Lower lobe of right lung (tissue), 2 donors: ENCODE measurements at places on chromosomes 4 and X. TPM values are rescaled to one million over a fixed set of nuclear protein-coding genes. Genes with fewer than 3 reads are reported as not detected.

The EFHC2 gene
- 2.5 TPM for total RNA-seq

The CT45A10 gene
- total RNA-seq = not detected

DNA sequence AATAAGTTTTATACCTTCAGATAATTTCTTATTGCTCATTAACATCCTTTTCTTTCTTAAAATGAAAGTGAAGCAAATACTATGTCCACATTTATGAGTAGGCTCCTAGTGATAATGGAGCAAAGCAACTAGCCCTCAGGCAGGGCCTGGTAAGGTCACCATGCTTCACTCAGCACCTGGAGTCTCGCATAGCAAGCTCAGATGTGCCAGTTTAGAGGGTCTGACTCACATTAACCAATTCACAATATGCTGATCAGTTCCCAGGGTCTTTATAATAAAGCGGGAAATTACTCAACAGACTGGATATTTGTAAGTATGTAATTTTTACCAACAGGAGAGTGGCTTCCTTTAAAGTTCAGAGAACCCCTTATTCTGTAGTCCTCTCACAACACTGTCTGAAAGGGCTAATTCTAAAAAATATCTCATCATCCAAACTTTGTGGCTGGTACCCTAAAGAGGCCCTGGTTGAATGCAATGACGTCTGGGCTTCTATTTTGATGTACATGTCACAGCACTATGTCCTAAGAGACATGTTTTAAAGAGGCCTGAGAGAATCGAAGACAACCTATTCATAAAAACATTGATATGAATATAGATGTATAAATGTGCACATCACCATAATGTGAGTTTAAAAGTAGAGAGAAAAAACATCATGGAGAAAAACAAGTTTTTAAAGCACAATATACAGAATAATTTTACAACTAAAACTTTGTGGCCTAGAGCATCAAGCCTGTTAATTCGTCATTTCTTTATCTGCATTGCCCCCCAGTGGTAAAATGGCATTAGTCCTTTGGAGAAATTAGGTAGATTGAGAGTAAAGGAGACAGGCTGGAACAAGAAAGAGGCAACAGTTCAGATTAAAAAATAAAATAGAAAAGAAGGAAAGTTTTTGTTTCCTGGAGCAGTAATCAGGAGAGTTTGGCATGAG lies 44.3 kb downstream of the IL21 start:
- H3K27ac ChIP-seq = no peak overlapping the region
- no peak for DNase-seq
- H3K4me3 ChIP-seq = no peak overlapping the region
- H3K27me3 ChIP-seq = no peaks in the 10 kb centered on the region

- H3K4me1 ChIP-seq = no peaks in the 10 kb centered on the region
- no peaks in the 10 kb centered on the region for H3K36me3 ChIP-seq
- H3K4me3 ChIP-seq = no peak overlapping the region
- no peak for DNase-seq
- no peak overlapping the region for H3K27ac ChIP-seq
These were observed 1093.0 kb upstream of the INTU start for GRCh38 chr4:126539771-126540170.

The FHDC1 gene
- total RNA-seq = 21.9 TPM
